Lower lobe of right lung (tissue), 2 donors: ENCODE measurements at places on chromosomes 4 and X. TPM values are rescaled to one million over a fixed set of nuclear protein-coding genes. Genes with fewer than 3 reads are reported as not detected.

The PCDH11X gene
- total RNA-seq: 0.18 TPM

The POU3F4 gene
- total RNA-seq: not detected

DNA sequence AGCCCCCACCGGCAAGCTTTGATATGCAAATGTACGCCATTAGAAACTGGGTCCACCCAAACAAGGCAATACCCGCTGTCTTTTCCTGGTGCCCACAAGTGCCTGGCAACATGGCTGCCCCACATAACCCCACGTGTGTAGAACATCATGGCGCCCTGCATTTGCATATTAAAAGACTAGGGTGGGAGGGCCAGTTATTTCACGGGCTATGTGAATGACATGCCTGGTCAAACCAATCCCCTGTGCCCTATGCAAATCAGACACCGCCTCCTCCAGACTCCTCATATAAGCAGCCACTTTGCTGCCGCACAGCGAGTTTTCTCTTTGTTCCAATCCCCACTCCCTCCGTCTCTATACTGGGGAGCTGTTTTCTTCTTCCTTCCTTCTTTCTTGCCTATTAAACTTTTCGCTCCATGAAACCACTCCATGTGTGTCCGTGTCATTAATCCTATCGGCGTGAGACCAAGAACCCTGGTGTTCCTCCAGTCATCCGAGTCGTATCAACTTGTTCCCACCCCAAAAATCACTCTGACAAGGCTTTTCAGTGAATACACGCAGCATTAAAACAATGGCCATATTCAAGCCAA lies 112.6 kb upstream of the SORBS2 start:
- DNase-seq: no peak
- H3K27ac ChIP-seq: no peak overlapping the region
- H3K4me1 ChIP-seq: peaks cover 6% of the 10 kb centered on the region
- H3K27me3 ChIP-seq: no peaks in the 10 kb centered on the region

- H3K27ac ChIP-seq: no peak overlapping the region
- no peaks in the 10 kb centered on the region for H3K36me3 ChIP-seq
- DNase-seq: peak; percentile 55
- no peak overlapping the region for H3K4me3 ChIP-seq
Measured at GRCh38 chrX:136953867-136954787, 73.6 kb upstream of the RBMX start.

DNA sequence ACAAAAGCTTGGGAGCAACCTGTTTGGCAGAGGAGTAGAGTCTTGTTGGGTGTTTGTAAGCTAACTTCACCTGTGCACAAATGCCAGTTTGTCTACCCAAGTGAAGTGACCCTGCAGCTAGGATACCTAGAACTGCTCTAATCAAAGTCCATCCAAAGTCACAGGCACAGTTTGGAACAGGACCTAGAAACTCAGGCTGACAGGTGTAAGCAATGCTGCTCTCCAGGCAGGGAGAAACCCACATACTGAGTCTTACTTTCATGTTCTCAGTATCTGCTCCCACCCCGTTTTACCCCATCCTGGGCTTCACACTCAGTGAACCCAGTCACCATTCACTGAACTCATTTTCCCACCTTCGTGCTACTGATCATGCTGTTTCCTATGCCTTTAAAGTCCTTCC lies 40.3 kb downstream of the MAML3 start:
- no peak overlapping the region for H3K27ac ChIP-seq
- no peaks in the 10 kb centered on the region for H3K27me3 ChIP-seq
- no peak overlapping the region for H3K4me3 ChIP-seq
- peaks cover 7% of the 10 kb centered on the region for H3K4me1 ChIP-seq

GRCh38 chr4:3611778-3612177 lies 79.6 kb upstream of the LRPAP1 start:
- DNase-seq: no peak
- H3K4me1 ChIP-seq: no peaks in the 10 kb centered on the region
- no peak overlapping the region for H3K4me3 ChIP-seq
